ENCODE measurements at places on chromosomes 7 and 10.

GRCh38 chr7:90384433-90384832 is 18.8 kb upstream of the CLDN12 start:
- DNase-seq = no peak

DNA sequence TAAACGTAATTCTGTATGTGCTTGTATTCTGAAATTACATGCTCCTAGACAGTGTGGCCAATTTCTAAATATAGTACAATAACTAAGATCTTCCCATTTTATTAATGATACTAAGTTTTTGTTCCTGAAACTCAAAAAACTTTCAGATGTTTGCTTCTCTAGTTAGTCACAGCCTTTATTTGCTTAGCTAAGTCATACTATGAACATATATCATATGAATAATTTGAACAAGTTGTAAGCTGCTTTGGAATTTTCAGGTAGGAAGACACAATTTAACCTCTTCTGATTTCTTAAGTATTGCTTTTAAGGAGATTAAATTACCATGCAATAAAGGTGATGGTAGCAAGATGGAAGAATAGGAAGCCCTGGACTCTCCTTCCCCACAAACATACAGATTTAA is 148.7 kb downstream of the AMPH start:
- DNase-seq = no peak

- DNase-seq = peak; percentile 30
These were observed 21.8 kb downstream of the REEP3 start for GRCh38 chr10:63542835-63543575.

- DNase-seq = no peak
These were observed 406.0 kb downstream of the PHF14 start for GRCh38 chr7:11379641-11380040.

GRCh38 chr7:91945476-91945875 is 4.8 kb downstream of the AKAP9 start:
- no peak for DNase-seq

DNA sequence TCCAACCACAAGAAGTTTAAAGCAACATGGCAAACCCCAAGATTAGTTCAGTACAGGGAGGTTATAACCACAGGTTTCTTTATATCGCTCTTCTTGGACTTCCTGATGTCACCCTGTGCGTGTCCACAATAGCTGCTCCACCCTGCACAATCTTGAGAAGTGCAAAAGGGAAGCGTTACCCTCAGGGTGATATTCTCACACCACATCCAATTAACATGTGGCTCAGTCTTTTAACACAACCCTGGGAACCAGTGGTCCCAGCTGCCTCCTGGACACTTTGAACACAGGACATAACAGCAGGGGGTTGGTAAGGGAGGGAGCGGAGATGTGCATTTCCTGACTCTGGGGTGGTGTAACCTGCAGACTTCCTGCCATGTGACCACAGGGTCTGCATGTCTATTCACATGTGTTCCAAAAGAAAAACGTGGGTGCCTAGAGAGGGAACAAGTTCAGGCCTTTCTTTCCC is 64.6 kb downstream of the GSAP start:
- no peak for DNase-seq

DNA sequence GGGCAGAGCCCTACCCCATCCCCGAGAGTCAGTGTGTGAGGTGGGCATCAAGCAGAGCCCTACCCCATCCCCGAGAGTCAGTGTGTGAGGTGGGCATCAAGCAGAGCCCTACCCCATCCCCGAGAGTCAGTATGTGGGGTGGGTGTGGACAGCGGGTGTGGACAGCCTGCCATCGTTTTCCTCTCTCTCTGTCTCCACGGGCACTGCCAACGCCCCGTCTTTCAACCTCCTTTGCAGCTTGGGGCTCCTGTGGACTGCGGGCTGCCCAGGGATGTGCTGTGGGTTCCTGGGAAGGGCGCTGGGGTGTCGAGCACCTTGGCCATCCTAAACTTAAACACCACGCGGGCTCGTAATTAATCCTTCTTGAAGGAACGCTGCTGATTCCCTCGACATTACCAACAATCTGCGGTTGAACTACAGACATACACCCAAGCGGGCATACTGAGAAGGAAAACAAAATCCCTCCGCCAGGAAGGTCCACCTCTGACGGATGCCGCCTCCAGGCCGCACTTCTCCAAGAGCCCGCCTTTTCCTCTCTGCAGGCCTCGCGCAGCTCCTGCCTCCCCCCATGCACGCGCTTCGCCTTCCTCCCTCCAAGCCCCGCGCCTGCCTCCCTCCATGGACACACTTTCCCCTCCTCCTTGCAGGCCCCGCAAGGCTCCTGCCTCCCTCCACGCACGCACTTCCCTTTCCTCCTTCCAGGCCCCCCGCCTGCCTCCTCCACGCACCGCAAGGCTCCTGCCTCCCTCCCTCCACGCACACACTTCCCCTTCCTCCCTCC is 65.1 kb downstream of the ADARB2 start:
- DNase-seq = no peak

GRCh38 chr7:81138870-81139269 is 220.0 kb upstream of the SEMA3C start:
- DNase-seq = no peak

DNA sequence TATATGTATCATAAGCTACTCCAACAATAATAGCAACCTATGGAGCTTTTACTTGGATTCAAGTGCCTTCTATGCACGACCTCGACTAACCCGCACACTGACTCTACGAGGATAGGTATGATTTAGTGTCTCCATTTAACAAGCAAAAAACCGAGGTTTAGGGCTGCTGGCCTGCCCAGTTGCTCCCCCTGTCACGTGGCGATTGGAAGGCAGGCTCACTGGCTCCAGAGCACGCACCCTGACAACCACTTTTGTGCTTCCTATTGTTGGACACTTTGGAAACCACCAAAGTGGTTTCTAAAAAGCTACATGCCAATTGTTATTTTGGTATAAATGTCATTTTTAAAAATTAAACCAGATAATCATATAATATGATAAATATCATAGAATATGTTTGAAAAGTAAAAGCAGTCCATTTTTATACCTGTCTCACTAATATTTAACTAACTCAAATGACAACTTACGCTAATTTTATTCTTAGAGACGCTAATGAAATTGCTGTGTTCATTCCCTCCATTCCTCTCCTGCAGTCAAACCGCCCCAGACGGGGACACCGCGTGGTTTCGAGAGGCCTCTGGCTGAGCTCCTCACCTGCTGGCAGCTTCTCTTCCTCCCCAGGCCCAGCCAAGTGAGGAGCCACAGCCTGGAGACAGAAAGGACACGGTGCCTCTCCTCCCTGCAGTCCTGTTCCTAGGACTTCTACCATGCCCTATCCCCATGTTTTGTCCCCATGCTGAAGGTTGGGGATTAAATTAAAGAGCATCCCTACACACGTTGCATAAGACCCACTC is 22.2 kb upstream of the RHEB start:
- no peak for DNase-seq

DNA sequence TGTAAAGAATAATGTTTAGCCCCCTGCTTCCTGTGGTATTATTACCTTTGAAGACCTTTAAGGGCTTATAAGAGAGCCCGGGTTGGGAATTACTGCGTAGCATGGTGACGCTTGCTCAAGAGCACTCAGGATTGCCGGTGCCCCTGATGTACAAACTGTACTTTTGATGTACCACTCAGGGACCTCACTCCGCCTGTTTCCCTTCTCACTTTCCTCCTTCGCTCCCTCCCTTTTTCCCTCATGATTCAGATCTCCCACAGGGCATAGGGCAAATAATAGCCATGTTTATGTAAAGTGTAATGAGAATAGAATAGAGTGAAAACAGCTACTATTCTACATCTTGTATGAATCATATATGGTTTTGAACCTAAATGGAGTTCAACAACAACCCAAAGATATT is 77.8 kb upstream of the PDCD4 start:
- DNase-seq = no peak

DNA sequence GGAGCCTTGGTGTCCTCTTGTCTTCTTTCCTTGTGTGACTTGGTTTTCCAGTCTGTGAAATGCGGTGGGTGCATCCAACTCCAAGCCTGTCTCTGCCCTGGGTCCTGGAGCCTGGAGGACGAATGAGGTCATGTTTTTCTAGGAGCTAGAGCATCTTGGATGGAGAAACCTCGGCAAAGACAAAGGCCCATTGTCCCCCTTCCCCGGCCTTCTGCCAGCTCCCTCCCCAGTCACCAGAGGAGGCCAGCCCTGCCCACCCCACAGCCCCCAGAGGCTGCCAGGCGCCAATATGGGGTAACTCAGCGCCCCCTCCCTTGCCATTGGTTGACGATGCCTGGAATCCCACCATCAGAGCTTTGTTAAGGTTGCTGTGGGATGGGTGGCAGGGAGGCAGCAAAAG is 40.4 kb downstream of the KCTD7 start:
- DNase-seq = no peak

DNA sequence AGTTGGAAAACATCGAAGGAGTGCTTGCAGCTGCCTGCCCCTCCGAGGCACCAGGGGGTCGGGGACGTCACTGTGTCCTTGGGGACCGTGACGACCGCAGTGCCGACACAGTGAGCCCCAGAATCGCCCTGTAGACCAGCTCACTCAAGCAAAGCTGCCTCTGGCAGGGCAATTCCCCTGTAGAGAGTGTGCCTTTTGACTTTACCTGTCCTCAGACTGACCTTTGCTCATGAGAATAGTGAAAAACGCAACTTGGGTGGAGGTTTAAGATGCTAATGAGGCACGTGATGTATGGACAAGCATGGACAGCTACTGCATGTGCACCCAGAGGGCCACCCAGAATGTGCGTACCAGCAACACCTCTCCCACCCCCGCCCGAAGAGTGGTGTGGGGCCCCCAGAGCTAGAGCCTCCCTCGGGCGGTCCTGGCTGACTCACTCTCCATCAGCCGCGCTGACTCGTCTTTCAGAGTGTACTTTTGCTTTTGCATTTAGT is 271.9 kb downstream of the ADARB2 start:
- peak; percentile 46 for DNase-seq

Data from Caki2 (cell line).